Skin of body (tissue), 3 donors: ENCODE measurements at places on chromosomes 2 and 18.
A peak's percentile ranks its signal among the peaks of the same experiment; 100 is the strongest.

DNA sequence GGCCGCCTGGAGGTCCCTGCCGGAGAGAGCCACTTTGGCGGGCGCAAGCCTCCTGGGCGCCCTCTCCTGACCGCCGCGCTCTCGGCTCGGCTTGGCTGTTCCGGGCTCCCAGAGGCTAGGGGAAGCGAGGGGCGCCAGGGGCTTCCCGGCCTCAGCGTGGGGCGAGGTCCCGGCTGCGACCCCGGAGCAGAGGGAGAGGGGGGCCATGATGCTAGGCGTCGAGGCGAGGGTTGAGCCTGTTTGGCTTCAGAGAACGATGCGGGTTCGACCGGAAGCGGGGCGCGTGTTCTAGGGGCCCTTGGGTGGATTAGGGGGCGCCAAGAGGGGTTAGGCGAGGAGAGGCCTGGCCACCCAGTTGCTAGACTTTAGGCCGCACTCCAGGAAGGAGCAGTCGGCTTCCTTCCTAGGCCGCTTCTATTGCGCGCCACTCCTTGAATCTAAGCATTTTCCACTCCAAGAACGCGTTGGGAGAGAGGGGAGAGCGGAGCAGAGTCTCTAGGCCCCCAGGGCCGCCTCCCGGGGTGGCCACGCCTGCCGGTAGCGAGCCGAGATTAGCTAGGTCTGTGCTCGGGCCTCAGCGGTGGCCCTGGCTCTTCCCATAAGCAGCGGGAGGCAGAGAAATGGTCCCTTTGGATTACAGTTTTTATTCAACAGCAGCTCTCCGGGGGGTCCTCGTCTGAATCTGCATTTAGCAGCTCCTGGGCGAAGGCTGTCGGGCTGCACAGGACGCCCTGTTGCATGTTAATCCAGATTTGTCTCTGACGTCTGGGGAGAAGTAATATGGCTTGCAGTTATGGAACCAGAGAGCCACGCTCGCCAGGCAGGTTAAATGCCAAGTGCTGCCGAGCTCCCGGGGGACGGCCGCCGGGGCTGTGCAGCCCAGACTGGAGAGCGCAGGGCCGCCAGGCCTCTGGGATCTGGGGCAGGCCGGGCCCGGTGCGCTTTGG lies 11.3 kb downstream of the MEIS1 start:
- peak; percentile 57 for DNase-seq

DNA sequence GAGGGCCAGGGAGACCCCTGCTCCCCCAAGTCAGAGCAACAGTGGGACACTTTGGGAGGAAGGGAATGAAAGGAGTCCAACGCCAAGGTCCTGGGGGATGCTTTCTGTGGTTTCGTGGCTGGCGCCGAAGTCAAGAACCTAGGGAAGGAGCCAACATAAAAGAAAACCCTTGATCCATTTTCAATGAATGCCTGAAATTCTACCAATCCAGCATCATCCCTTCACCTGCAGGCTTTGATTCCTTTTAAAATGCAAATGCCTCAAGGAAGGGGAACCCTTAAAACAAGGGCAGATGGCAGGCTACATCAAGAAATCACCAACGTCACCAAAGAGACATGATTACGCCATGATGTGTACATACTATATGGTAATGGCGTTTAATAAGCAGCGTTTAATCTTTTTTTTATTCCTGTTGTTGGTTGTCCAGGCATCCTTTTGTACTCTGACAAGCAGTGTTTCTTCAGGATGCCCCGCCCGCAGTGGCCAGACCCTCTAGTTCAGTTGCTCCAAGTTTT lies 123.3 kb upstream of the SLC1A4 start:
- DNase-seq: no peak

DNA sequence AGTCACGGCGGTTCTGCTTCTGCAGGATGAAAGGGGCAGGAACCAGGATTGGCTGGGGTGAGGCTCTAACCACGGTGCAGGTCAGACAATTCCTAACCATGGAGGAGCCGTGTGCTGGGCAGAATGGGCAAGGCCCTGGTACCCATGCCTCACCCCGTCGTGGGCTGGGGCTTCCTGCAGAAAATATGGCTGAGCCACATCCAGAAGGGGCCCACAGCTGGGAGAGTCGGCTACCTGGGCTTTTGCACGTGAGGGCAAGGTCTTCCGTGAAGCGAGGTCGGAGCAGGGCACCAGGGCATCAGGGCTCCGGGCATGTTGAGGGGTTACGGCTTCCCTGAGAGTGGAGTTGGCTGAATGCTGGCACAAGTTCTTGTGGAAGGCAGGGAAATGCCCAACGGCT lies 147.8 kb downstream of the ARHGAP28 start:
- no peak for DNase-seq

DNA sequence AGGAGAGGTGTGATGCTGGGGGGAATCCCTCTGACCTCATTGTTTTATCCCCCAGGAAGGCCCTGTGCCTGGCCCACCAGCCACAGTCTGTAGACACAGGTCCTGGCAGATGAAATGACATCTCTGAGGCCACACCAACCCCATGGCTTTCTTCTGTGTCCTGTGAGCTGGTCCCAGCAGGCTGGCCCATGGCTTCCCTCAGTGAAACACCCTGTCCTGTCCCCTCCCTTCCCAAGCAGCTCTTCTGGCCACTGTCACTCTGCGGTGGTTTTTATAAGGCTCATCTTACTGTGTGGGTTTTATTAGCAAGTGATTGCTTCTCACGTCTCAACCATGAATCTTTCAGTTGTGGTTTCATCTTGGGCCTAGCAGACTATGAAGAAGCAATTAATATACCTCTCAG lies 102.8 kb upstream of the STPG4 start:
- no peak for DNase-seq

GRCh38 chr2:26727641-26728561 lies 35.4 kb downstream of the KCNK3 start:
- no peak for DNase-seq

DNA sequence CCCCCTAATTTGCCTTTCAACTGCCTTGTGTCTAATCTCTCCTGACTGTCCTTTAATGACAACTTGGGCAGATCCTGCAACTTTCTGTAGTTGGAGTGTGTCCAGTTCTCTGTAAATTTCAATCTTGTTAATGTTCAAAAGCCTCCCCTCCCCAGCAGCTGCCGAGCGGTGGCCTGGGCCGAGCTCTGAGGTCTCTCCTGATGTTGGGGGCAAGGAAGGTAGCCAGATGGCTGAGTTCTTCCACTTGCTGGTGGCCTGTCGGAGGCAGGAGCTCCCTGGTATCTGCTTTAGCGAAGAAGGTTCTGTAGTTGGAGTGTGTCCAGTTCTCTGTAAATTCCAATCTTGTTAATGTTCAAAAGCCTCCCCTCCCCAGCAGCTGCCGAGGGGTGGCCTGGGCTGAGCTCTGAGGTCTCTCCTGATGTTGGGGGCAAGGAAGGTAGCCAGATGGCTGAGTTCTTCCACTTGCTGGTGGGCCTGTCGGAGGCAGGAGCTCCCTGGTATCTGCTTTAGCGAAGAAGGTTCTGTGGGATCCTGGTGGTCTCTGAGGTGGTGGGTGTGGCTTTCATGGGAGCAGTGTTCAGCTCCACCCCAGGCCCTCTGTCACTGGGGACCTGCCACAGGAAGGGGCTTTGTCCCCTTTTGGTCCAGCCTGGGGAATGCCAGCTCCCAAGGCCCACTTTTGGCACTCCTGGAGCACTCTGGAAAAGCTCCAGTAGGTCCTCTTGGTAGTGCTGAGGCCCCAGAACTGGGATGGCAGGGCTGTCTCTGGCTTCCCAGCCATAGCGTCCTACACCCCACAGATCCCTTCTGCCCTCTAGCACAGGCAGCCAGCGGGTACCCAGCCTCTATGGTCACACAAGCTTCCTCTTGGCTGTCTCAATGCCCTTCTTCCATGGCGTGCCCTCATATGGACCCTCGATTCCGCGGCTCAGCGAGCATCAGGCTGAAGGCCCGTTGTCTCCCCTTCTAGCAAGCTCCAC lies 211.9 kb downstream of the ALPK2 start:
- DNase-seq: no peak

DNA sequence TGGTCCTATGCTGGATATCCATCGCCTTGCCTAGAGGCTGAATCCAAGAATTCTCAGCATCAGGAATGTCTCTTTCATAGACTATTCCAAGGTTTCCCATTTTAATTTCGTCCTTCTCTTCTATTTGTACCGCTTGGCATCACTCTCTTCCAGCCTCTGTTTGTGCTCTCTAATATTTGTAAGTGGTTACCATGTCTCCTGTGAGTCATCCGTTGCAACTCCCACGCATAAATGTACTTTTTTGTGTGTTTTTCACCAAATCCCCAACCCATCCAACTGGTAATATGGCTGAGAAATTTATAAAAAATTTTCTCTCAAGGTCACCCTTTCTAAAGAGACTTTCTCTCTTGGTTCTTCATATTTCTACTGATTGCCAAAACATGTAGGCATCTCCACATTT lies 21.8 kb downstream of the COLEC12 start:
- no peak for DNase-seq

- DNase-seq: no peak
Observed at GRCh38 chr2:196510246-196510645, 129.3 kb upstream of the CCDC150 start.

DNA sequence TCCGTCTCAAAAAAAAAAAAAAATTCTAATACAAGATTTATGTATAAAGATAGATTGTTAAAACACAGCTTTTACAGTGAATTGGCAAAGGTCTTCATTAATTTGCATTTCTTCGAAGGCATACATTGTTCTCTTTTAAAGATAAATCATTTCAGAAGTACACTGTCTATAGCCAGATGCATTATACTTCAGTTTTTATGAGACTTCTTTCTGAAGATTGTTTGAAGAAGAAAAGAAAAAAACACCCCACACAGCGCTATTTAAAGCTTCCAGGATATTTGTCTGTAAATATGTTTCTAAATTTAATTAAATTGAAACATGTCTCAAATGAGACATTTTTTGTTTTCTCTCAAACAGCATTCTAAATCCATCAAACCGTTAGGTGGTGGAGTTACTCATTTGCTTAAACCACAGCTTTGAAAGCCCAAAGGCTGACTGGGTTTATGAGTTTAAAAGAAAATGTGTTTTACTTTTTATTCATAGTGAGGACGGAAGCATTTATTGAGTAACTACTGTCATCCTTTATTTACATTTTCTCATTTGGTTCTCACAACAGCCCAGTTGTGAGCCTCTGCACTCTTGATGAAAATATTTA lies 42.4 kb upstream of the C1GALT1C1L start:
- no peak for DNase-seq

GRCh38 chr2:26616706-26617587 lies 24.2 kb downstream of the CIB4 start:
- DNase-seq: no peak

DNA sequence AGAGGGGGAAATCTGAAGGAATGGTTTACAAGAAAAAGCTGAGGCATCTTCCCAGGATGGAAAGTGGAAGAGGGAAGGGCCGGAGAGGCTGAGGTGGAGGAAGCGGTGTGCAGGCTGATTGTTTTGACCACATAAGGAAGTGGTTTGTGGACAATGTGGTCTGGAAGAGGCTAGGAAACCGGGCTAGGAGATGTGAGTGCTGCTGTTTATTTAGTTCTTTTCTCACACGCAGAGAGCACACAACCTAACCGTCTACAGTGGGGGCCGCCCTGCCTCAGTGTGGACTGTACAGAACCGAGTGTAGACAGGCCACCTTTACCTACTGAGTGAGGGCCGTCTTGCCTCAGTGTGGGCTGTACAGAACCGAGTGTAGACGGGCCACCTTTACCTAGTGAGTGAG lies 251.7 kb upstream of the PXDN start:
- DNase-seq: no peak

GRCh38 chr2:46297546-46298271 lies 502 bp downstream of the EPAS1 start:
- no peak for DNase-seq

DNA sequence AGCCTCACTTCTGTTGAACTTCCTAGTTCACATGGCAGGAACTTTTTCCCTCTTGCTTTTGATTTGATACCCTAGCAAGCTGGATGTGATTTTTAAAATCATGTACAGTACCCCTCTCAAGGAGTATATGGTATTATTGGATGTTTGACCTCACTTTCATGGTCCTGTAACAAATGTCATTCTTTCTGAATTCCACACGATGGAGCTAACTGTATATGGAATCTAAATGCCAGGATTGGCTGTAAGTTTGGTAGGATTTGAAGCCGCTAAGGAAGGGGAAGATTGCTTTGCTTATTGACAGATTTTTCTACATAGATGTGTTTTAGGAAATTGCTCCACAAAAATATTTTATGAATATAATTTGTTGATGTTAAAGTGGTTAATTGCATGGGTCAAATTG lies 18.3 kb downstream of the MAIP1 start:
- DNase-seq: peak; percentile 44

GRCh38 chr18:924987-925386 lies 20.3 kb downstream of the ADCYAP1 start:
- DNase-seq: no peak
